Activated CD8-positive, alpha-beta memory T cell treated with anti-CD3 and anti-CD28 coated beads for 48 hours (primary cell): ENCODE measurements at places on chromosomes 1 and 21.

DNA sequence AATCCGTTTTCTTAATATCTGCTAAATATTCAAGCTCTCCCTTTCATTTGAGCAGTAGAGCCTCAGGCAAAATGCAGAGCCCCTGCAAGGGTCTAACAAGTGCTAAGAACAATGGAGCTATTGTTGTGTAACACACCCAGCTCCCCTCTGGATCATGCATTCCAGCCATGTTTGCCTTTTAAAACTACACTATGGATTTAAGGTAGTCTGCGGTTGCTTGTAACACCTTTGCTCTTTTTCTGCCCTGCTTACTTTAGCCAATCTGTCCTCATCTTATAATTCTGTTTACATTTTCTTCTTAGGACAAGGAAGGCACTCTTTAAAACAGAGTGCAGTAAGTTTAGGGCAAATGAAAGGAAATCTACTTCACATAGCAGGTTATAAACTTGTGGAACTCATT lies 60.0 kb upstream of the C1orf105 start:
- no peak for DNase-seq

DNA sequence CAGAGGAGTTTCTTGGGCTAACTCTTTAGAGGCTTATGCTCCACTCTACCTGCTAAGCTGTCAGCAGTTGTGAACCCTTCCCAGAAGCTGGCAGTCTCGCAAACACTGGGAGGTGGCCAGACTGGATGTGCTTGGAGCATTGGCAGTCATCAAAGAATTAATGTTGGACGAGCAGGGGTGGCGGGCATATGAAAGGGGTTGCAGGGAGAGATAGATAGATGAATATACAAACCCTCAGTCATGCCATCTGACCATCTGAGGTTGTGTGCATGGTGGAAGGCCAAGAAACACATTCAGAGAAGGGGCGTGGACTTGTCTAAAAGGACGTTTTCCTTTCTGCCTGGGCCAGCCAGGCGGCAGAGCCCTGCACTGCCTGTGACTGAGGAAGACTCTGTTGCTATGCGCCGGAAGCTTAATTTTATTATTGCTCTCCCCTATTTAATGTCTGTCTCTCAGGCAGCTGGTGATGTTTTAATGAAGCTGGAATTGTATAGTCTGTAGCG lies 164.4 kb downstream of the PBX1 start:
- DNase-seq, result no peak

- DNase-seq, result no peak
Measured at GRCh38 chr21:41733951-41734689, 32.7 kb downstream of the RIPK4 start.

- DNase-seq, result no peak
Measured at GRCh38 chr1:99407018-99407417, 142.7 kb downstream of the PLPPR4 start.

DNA sequence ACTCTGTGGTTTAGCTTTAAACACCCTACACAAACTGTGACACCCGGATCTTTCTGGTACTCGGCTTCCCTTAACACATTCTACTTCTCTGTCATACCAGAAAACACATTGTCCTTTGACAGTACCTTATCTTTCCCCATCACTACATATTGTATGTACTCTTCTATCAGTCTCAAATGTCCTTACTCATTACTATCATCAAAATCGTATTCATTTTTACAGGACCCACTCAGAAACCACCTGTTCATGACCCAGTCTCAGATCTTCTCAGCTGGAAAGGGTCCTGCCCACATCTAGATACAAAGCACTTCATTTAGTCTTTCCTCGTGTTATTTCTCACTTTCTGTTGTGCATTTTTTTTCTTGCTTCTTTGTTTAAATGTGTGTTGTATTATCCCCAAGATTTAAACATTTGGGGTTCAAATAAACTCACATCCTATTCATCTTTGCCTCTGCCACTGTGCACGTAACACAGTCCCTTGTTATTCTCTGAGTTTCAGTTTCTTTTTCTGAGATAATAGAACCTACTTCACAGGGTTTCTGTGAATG lies 27.7 kb downstream of the CD34 start:
- DNase-seq, result no peak

GRCh38 chr21:21196087-21196486 lies 197.9 kb downstream of the NCAM2 start:
- DNase-seq, result no peak

DNA sequence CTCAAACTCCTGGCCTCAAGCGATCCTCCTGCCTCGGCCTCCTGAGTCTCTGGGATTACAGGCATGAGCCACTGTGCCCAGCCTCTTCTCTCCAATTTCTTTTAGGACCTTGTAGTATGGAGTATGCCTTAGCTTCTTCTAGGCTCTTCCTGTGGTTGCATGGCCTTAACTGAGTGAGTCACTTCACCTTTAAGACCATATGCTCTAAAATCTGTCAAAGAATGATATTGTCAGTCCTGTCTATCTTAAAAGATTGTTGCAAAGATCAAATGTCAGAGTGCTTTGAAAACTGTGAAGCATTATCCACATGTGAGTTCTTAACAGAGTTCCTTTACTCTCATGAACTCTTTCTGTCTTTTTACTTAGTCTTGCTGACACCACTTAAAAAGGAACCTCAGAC lies 37.2 kb downstream of the ATP2B4 start:
- DNase-seq, result no peak

- DNase-seq, result peak; percentile 42
Measured at GRCh38 chr1:218377143-218377660, 32.1 kb downstream of the TGFB2 start.

- DNase-seq, result no peak
Measured at GRCh38 chr1:234957330-234958065, 171.1 kb downstream of the TOMM20 start.

- DNase-seq, result no peak
Measured at GRCh38 chr1:243806310-243806709, 43.7 kb downstream of the AKT3 start.

- no peak for DNase-seq
Measured at GRCh38 chr1:158022554-158023312, 29.3 kb downstream of the KIRREL1 start.

DNA sequence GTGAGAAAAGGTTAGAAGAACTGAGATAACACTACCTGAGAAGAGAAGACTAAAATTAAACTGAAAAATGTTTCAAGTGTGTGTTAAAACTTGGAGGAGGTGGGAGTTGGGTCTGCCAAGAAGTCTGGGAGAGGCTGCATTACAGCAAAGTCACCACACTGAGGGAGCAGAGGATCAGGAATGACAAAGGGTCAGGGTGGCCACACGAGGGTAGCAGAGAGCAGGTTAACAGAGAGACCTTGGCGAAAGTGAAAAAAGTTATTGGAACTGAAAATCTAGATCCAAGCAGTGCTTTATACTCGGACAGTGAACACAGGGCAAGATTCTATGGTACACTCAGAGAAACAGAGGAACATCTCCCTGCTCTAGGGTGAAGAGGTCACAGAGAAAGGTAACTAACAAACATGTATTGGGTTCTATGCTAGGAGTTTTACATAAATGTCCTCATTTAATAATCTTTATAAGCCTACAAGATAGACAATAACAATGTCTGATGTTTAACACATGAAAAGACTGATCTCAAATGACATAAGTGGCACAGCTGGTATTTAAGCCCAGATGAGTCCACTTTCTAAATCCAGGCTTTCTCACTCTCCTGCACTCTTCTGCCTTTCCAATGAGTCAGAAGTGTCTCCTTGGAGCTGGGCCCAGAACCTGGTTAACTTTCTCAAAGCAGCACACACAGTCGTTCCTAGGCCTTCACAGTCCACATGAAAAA lies 10.3 kb upstream of the CADM3 start:
- peak; percentile 22 for DNase-seq

DNA sequence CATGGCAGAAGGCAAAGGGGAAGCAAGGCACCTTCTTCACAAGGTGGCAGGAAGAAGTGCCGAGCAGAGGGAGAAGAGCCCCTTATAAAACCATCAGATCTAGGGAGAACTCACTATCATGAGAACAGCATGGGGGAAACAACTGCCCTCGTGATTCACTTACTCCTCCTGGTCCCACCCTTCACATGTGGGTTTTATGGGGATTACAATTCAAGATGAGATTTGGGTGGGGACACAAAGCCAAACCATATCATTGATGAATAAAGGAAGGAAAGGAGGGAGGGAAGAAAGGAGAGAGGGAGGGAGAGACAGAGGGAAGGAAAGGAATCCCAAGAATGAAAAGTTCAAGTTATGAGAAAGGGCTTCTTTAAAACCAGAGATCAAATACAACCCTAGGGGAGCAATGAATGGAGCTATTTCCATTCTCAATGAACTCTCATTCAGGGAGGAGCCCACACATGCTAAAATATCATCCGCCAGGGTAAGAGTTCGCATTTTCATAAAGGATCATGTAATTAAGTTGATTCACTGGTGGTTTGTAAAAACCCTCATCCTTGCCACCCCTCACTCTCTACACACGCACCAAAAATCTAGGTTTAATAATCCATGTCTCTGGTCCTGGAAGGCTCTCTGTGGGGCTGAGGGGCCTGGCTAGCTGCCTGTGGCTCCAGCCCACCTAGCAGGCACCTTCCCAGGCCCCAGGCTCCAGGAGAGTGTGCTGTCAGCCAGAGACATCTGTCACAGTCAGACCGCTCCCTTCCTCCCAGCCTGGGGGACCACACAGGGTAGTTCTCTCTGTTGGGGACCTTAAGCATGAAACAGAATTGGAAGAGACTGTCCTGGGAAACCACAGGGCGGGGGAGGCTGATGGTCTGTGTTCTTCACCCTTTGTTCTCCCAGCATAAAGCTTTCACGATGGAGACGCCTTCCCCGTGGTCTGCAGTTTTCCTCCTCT lies 94.0 kb downstream of the CCDC185 start:
- no peak for DNase-seq

GRCh38 chr1:240575981-240576662 lies 35.8 kb downstream of the GREM2 start:
- peak; percentile 0 for DNase-seq

- DNase-seq, result no peak
Measured at GRCh38 chr1:1217621-1218523, 3.9 kb upstream of the TNFRSF4 start.

DNA sequence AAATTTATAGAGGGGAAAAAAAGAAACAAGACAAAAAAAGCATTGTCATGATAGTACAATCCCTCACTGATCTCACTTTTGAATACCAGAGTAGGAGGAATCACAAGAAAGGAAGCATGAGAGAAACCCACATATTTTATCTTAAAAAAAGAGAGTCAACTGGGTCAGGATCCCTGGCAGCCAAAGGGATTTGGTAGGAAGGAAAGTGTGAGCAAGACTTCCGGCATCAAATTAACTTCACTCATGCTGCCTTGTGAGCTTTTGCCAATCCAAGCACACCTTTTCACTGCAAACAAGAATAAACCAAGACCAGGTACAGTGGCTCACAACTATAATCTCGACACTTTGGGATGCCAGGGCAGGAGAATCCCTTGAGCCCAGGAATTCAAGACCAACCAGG lies 53.1 kb downstream of the SLC9C2 start:
- DNase-seq, result no peak

DNA sequence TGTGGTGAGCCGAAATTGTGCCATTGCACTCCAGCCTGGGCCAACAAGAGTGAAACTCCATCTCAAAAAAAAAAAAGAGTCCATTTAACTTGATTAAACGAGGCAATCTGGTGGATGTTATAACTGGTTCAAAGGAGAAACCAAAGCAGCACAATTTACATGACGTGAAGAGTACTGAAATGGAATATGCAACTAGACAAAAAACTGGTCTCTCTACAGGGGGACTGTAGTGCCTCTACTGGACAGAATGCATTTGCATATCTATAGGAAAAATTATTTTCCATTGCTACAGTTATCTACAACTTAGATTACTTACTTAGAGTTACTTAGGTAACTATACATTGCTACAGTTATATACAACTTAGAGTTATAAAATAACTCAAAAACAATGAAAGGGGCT lies 2.7 kb upstream of the CAPN2 start:
- DNase-seq, result no peak

DNA sequence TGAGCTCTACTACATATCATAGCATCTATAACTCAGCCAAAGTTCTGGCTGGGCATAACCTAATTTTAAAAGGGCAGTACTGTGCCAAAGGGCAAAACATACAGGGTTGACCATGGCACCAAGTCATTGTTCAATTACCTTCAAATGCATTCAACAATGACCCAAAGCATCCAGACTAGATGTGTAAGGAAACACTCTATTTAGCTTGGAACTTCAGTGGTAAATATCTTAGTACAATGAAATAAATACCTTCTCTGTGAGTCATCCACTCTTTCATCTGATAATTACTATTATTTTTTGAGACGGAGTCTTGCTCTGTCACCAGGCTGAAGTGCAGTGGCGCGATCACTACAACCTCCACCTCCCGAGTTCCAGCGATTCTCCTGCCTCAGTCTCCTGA lies 70.0 kb downstream of the NVL start:
- no peak for DNase-seq

GRCh38 chr1:58577654-58578030 lies 590 bp upstream of the TACSTD2 start:
- DNase-seq, result no peak

- DNase-seq, result no peak
Measured at GRCh38 chr1:50705699-50706098, 254.4 kb downstream of the FAF1 start.

GRCh38 chr1:1703796-1704195 lies 11.2 kb upstream of the SLC35E2B start:
- DNase-seq, result no peak

DNA sequence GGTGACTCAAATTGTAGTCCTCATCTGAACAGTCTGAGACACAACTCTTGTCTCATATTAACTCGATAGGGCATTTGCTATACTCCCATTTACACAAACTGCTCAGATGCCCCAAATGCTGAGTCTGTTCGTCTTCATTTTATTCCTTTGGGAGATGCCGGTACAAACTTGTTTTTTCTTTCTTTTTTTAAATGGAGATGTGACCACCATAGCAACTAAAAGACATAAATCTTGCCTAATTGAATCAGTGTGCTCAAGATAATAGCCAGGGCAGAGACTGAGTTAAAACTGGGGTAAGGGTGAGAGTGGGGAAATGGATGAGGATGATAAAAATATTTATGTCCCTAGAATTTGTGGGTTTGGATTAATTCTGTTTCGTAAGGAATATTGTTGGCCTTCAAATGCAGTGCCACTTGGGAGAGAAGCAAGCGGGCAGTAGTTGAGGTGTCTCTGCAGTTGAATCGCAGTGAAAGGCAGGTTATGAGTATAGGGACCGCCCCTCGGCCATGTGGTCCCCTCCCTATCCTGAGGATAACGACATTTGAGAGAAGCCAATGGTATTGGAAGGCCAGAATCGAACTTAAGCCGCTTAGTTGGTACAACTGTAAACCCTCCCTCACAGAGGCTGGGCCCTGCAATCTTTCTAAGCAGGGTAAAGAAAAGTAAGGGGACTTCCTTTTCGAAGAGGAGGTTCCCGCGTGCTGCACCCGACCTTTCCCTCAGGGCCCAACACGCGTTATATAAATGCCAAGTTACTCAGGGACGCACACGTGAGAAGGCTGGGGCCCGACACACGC lies 859 bp upstream of the LRRC8B start:
- DNase-seq, result no peak

- no peak for DNase-seq
Measured at GRCh38 chr1:116722016-116722838, 32.0 kb upstream of the CD2 start.

DNA sequence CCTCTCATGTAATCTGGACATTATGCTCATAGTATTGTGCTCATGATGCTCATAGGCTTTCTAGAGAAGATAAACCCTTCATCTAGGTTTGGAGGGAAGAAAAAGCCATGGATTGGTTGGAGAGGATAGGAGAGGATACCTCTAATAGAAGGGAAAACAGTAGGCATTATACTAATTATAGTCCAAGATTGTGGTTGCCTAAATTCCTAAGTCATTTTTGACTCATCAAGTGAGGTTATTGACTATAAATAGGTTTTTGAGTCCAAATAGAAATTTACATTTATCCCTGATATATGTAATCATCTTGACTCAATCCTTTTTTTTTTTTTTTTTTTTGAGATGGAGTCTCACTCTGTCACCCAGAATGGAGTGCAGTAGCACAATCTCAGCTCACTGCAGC lies 5.0 kb downstream of the SYT11 start:
- DNase-seq, result no peak
